ENCODE measurements at places on chromosomes 1 and 21. TPM values are rescaled to one million over a fixed set of nuclear protein-coding genes. Genes with fewer than 3 reads are reported as not detected.
A peak's percentile ranks its signal among the peaks of the same experiment; 100 is the strongest.

DNA sequence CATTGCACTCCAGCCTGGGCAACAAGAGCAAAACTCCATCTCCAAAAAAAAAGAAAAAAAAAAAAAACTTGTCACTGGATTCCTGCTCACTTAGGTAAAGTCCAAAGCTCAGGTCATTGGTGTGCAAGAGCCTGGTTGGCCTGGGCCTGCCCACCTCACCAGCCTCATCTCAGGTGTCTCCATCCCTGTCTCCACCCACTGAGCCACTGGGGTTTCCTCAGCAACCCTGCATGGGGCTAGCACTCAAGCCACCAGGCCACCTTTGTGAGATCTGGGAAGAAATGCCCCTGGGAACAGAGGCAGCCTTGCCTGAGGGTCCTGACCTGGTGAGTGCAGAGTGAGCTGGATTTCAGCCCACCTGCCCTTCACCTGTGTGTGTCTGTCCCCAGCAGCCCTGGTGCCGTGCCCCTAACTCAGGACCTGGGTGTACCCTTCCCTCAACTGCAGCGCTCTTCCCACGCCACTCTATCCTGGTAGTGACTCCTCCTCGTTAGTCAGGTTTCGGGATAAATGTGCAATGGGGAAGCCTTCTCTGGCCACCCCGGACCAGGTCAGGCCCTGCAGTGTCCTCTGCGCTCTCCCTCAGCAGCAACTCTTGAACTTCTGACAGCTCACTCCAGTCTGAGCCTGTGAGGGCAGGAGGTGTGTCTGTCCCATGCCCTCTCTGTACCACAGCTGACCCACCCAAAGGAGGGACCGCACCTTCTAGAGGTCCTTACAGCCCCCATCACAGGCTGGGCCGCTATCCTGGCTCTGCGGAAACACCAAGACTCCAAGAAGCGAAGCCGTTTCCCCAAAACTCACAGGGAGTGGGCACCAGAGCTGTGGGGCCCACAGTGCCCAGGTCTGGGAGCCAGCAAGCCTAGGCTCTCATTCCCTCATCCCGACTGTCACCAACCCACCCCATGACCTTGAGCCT, 3.3 kb downstream of the PDZK1IP1 start:
- peak; percentile 28 for DNase-seq
- H3K27ac ChIP-seq = no peak overlapping the region
- H3K4me3 ChIP-seq = no peak overlapping the region
- H3K36me3 ChIP-seq = no peaks in the 10 kb centered on the region
- peaks cover 10% of the 10 kb centered on the region for H3K4me1 ChIP-seq

Gene SELP
- 0.65 TPM for total RNA-seq

GRCh38 chr1:163300568-163300967, 21.2 kb upstream of the NUF2 start:
- no peak overlapping the region for H3K4me3 ChIP-seq
- H3K27ac ChIP-seq = no peak overlapping the region
- peaks cover 18% of the 10 kb centered on the region for H3K36me3 ChIP-seq
- no peaks in the 10 kb centered on the region for H3K27me3 ChIP-seq
- peaks cover 26% of the 10 kb centered on the region for H3K4me1 ChIP-seq
- DNase-seq = no peak

GRCh38 chr1:41665962-41666917, 181.8 kb upstream of the EDN2 start:
- no peaks in the 10 kb centered on the region for H3K36me3 ChIP-seq
- H3K27me3 ChIP-seq = peaks cover 9% of the 10 kb centered on the region
- H3K27ac ChIP-seq = peak overlapping the region; percentile 11
- H3K4me1 ChIP-seq = peaks cover 30% of the 10 kb centered on the region
- no peak for DNase-seq

GRCh38 chr1:32464716-32465577, at the start of gene ZBTB8B:
ZBTB8B (plus strand) TSS chr1:32465072; CDS start chr1:32470625, 5,553 bp downstream.
- peak within 1 kb of the TSS; percentile 77 for H3K27ac ChIP-seq
- H3K36me3 ChIP-seq = no peaks in the 10 kb centered on the region
- DNase-seq = peak; percentile 97
